ENCODE measurements at places on chromosomes 1 and 21.

- DNase-seq = no peak
Observed at GRCh38 chr1:20187103-20187812, 940 bp upstream of the PLA2G2C start.

DNA sequence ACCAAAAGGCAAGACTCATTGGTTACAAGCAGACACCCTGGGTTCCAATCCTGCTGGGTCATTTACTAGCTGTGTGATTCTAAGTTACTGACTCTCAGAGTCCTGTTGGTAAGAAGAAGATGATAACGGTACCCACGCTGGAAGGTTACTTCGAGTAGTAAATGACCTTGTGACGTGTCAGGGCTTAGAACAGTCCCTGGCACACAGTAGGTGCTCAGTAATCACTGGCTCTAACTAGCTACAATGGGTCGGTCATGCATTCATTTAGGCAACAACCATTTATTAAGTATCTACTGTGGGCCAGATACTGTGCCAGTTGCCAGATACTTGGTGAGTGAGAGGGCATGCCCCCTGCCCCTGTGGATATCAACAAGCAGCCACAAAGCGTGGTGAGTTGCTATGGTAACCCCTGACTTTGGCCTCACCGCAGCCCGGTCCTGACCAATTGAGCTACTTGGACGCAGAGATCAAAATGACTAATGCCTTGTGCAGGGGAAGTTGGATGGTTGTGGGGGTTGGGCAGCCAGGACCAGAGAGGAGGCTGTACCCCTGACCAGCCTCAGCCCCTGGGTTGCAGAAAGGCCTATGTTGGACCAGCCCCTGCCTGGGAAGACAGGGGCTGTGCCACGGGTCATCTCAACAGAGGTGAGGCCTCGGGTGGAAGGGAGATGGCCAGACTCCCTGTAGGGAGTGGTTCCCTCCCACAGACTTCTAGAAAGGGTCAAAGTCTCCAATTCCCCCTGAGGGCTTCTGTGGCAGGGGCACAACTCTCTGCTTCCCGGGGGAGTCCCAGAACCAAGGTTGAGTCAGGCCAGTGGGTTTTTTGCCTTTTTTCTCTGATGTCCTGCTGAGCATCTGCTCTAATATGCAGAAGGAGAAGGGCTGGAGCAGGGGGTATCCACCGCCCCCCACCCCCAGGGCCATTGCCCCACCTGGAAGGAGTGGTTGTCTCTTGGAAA, 16.0 kb downstream of the DHRS3 start:
- DNase-seq = no peak

DNA sequence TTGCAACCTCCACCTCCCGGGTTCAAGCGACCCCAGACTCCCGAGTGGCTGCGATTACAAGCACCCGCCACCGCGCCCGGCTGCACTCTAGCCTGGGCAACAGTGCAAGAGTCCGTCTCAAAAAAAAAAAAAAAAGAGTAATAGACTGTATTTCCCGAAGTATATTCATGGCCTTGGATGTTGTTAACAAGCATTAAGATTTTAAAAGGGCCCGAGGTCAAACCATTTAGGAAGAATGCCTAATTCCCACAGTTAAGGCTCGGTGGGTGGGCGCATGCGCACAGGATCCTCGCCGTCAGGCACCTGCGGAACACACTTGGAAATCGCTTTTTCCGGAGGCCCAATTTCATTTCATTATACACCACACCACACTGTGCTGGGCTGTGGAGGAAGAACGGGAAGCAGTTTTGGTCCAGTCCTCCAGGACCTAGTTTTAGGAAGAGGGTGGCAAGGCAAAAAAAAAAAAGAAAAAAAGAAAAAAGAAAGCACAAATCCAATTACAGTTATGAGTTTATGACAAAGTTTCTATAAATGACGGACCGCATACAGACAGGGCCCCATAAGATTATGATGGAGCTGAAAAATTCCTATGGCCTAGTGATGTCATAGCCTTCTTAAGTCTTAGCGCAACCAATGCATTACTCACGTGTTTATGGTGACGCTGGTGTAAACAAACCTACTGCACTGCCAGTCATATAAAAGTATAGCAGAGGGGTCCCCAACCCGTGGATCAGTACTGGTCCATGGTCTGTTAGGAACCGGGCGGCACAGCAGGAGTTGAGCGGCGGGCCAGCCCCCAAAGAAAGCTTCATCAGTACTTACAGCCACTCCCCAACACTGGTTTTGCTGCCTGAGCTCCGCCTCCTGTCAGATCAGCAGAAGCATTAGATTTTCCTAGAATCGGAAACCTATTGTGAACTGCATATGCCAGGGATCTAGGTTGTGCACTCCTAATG, 38.2 kb downstream of the H3-3A start:
- DNase-seq = peak; percentile 17

DNA sequence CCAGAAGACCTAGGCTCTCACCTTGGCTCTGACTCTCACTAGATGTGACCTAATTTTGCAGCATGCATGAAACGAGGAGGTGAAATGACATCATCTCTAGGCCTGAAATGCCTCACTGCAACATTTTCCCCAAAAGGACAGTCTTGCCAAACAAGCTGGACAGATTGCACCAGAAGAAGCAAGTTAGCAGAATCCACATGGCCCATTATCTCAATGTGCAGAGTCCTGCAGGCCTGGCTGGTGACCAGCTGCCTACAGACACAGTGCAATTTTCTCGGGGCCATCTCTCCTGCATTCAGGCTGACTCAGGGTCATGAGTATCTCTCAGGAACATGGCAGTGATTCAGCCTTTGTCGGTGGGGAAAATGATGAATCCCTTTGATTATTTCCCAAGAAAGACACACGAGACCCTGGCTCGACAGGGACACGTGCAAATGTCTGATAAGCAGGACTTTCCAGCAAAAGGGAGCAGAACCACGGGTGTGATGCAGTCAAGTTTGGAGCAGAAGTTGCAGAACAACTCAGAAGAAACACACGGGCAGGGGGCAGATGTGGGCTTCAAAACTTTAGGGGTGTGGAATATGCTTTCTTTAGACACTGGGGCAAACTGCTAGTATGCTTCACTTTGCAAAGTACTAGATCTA, 38.7 kb downstream of the TRIM67 start:
- no peak for DNase-seq

- DNase-seq = no peak
Observed at GRCh38 chr1:112380356-112380755, 15.7 kb upstream of the CTTNBP2NL start.

DNA sequence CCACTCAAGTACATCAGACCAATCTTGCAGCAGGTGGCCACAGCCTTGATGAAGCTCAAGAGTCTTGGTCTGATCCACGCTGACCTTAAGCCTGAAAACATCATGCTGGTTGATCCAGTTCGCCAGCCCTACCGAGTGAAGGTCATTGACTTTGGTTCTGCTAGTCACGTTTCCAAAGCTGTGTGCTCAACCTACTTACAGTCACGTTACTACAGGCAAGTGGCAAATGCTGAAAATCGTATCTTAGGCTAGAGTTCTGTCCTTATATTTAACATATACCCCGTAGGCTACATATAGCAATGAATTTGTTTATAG, 12.1 kb downstream of the HIPK1 start:
- no peak for DNase-seq

- DNase-seq = no peak
Observed at GRCh38 chr1:94982398-94982797, 55.5 kb upstream of the CNN3 start.

DNA sequence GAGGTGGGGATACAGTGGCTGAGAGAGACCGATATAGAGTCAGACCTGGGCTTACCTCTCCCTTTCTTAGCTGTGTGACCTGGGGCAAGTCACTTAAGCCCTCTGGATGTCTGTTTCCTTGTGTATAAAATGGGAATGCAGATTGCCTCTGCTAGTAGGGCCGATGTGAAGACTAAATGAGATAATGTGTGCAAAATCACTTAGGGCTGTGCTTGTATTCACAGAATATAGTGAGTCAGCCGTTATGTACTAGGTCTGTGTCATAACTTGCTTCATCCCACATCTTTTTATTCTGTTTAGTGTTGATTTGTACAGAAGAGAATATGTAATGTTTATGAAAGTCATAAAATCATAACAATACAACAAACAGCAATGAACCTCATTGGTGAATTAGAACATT, 56.0 kb downstream of the PTPRU start:
- no peak for DNase-seq

- no peak for DNase-seq
Observed at GRCh38 chr21:44738621-44739020, 27.2 kb upstream of the TSPEAR start.

DNA sequence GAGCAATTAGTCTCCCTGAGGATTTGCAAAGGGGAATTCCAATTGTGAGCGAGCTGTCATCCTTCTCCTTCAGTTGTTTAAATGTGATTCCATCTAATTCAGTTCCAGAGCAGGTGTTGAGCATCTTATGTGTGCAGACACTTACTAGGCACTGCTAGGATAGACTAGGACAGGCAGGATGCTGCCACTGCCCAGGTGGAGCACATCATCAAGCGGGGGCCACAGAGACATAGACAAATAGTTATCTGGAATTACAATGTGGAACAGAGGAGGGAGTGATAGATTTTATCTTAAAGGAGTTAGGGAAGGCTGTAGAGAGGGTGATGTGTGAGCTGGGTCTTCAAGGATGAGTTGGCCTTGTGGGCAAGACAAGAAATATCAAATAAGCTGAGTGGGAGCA, 55.9 kb downstream of the CDC7 start:
- DNase-seq = no peak

Measured in T follicular helper cell (primary cell).